ENCODE measurements at places on chromosomes 13 and 19.

GRCh38 chr19:11296264-11296663 lies 304 bp downstream of the TSPAN16 start:
- no peak for DNase-seq

GRCh38 chr19:55638864-55639359 lies 1.9 kb upstream of the ZNF580 start:
- no peak for DNase-seq

- DNase-seq: no peak
Observed at GRCh38 chr13:79860791-79861190, 379.8 kb downstream of the NDFIP2 start.

GRCh38 chr19:34231439-34231838 lies 22.9 kb upstream of the GARRE1 start:
- DNase-seq: no peak

DNA sequence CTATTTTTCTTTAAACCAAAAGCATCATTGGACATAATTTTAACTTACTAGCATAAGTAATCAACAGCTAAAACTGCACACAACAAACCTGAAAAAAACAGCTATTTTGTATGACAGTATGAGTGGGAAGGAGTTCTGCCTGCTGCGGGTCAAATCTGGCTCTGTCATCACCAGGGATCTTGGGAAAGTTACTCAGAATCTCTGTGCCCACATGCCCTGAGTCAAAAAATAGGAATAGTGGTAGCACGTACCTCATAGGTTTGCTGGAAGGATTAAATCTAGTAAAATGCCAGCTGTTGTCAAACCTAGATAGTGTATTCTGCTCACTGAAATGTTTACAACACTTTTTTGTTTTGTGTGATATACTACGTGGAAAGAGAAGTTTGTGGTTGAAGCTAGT lies 1.1 kb downstream of the CLN5 start:
- DNase-seq: no peak

DNA sequence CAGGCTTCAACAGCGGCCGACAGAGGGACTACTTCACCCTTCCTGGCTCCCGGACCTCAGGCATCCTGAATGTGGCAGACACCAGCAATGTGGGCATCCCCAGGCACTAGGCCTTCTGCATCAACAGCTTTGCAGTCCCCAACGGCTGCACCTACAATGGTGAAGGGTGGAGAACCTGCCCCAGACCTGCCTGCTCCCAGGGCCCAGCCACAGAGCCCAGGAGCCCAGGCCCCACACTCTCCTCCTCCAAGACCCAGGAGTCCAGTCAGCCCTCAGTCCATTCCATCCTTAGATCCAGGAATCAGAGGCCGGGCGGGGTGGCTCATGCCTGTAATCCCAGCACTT lies 34.5 kb downstream of the HPN start:
- DNase-seq: no peak

DNA sequence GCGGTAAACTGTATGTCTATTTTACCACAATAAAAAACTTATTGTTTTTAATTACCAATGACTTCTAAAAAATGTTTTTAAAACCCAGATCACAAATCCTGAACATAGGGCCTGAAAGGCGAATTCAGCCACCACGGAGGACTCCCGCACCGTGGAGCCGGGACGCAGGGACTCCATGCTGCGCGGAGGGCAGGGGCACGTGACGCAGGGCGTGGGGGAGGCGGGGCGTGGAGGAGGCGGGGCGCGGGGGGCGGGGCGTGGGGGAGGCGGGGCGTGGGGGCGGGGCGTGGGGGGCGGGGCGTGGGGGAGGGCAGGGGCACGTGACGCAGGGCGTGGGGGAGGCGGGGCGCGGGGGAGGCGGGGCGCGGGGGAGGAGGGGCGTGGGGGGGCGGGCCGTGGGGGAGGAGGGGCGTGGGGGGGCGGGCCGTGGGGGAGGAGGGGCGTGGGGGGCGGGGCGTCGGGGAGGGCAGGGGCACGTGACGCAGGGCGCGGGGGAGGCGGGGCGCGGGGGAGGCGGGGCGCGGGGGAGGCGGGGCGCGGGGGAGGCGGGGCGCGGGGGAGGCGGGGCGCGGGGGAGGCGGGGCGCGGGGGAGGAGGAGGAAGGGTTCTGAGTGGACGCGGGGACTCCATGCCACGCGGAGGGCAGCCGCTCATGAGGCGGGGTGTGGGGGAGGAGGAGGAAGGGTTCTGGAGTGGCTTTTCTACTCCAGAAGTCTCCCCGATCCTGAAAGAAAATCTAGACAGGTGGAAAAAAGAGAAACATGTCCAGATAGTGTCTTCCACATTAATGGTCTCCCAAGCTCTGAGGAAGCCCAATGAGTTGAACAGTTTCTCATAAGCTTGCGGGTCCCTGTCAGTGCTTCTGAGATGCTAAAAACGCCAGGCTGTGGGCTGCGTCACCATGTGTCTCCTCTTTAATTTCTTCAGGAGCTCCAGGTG lies 4.4 kb upstream of the PROZ start:
- no peak for DNase-seq

GRCh38 chr13:57558051-57558467 lies 73.5 kb upstream of the PCDH17 start:
- no peak for DNase-seq

- no peak for DNase-seq
Observed at GRCh38 chr19:1837222-1837565, 11.1 kb downstream of the REXO1 start.

DNA sequence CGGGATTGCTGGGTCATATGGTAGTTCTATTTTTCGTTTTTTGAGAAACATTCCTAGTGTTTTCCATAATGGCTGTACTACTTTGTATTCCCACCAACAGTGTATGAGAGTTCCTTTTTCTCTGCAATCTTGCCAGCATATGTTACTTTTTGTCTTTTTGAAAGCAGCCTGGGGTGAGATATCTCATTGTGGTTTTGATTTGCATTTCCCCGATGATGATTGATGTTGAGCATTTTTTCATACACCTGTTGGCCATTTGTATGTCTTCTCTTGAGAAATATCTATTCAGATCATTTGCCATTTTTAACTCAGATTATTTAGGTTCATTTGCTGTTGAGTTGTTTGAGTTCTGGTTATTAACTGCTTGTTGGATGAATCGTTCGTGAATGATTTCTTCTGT lies 18.5 kb upstream of the ATP12A start:
- DNase-seq: no peak

GRCh38 chr13:28983641-28984040 lies 163.5 kb downstream of the MTUS2 start:
- no peak for DNase-seq

- no peak for DNase-seq
Observed at GRCh38 chr13:113162783-113163685, 4.6 kb downstream of the PROZ start.

GRCh38 chr13:48782429-48782840 lies 128.7 kb downstream of the CYSLTR2 start:
- DNase-seq: no peak

- DNase-seq: no peak
Observed at GRCh38 chr13:98141509-98142379, 1.1 kb upstream of the FARP1 start.

All from BJ (cell line).